ENCODE measurements at places on chromosomes 2 and 18.

DNA sequence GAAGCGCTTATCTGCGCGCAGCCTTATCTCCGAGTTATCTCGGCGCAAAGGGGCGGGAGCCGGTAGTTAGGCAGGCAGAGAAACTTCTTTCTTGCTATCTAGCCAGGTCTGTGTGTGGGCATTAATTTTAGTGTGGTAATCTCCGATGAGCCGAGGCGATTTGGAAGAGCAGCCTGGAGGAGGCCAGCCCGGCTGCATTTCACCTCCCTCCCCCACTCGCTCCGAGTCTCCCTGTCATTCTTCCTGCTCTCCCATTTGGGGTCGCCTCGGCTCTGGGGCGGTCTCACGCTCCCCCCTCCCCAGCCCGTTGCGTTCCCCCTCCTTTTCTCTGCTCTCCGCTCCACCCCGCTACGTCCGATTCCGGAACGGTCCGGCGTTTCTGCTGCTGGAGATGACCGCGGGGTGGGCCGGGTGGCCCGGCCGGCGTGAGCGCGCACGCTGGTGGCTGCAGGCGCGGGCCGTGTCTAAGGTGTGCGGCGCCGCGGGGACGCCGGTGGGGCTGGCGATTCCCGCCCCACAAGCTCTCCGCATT is 566 bp downstream of the GATA6 start:
- no peak for DNase-seq

DNA sequence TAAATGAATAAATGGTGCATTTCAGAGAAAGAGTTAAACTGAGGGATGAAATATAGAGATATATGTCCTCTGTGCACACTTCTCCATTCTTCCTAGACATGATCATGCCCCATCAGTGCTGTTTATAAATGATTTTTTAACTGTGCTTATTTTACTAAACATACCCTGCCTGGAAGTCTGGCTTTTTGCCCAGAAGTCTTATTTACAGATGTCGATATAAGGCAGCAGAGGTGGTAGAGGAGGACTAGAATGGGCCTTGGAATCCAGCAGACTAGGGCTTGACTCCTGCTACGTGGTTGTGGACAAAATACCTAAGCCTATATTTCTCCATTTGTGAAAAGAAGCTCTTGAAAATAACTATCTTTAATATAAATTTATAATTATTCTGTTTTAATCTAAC is 355.5 kb downstream of the RAD51AP2 start:
- peak; percentile 2 for DNase-seq

DNA sequence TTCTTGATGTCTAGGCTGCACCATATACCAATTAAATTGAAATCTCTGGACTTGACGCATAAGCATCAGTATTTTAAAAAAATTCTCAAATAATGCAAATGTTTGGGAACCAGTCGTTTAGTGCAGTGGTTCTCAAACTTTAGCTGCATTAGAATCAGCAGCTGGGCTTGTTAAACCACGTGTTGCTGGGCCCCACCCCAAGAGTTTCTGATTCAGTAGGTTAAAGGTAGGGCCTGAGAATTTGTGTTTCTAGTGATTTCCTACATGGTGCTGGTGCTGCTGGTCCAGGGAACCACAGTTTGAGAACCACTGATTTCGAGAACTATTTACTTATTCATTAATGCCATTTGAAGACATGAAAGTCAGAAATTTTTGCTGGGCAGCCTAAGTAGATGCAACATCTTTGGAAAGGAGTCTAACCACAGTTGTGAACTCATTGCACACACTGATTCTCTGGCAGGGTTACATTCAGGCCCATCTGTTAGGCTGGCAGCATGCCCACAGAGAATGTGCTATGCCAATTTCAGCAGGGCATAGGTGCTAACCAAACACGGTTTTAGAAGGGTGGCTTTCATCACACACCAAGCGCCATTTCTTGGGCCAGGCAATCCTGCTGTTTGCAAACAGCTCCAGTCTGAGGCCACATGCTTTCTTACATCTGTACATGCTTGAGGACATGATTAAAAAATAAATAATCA is 26.4 kb upstream of the ATP5MC3 start:
- DNase-seq, result no peak

DNA sequence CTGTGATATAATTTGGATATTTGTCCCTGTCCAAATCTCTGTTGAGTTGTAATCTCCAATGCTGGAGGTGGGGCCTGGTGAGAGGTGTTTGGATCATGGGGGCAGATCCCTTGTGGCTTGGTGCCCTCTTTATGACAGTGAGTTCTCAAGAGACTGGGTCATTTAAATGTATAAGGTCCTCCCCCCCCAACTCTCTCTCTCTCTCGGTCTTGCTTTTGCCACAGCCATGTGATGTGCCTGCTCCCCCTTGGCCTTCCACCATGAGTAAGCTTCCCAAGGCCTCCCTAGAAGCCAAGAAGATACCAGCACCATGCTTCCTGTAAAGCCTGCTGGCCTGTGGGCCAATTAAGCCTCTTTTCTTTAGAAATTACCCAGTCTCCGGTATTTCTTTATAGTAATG is 58.6 kb downstream of the FN1 start:
- no peak for DNase-seq

DNA sequence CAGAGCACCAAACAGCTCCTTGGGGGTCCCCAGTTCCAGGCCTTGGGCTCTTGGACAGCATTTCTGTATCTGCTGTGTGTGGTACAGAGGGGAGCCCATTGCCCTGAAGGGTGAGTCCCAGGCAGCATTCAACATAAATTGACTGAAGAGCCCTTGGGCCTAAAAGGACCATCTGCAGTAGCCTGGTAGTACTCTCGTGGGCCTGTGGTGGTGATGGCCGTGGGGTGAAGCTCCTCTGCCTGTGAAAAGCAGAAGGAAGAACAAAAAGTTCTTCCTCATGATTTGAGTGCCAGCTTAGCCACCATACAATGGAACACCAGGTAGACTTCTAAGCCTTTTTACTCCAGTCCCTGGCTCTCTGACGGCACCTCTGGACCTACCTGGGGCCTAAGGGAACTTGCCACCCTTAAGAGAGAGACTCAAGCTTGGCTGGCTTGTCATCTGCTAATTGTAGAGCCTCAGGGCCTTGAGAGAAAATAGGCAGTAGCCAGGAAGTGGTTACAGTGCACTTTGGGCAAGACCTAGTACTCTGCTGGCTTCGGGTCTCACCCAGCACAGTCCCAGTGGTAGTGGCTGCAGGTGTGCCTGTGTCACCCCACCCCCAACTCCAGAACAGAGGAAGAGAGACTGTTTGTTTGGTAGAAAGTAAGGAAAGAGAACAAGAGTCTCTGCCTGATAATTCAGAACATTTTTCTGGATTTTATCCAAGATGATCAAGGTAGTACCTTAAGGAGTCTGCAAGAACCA is 84.6 kb upstream of the CERS6 start:
- DNase-seq, result no peak

GRCh38 chr2:108701208-108701607 is 18.1 kb upstream of the RANBP2 start:
- DNase-seq, result peak; percentile 51

- no peak for DNase-seq
These were observed 2.2 kb downstream of the TWIST2 start for GRCh38 chr2:238850091-238850490.

- no peak for DNase-seq
These were observed 410.7 kb upstream of the TNP1 start for GRCh38 chr2:217270485-217271121.

DNA sequence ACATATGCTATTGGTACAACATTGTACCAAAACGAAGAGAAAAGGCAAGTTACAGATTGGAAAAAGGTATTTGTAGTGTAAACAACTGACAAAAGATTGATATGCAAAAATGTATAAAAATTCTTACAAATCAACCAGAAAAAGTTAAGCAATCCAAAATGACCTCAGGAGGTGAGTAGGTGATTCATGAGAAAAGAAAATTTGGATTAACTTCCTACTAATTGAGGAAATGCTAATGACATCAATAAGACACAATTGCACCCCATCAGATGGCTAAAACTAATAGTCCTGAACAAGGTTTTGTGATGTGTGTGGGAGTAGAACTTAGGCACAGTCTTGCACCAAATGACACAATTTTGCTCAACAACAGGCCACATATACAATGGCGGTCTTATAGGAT is 129.3 kb downstream of the COPS8 start:
- no peak for DNase-seq

- no peak for DNase-seq
These were observed 38.8 kb downstream of the NCAPH start for GRCh38 chr2:96374211-96374951.

DNA sequence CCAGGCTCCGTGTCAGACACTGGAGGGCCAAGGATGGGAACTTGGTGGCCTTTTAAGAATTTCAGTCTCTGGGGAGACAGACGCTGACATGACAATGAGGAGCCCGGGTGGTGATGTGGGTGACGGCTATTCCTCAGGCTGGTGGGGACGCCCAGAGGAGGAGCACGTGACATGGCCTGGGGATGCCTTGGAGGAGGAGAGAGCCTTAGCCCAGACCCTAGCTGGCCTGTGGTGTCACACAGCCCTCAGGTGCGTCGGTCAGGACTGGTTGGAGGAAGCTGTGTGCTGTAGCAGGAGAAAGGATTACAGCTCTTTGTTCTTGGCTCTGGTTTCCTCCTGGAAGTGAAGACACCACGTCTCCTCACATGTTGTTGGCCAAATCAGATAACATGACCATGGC is 40.0 kb upstream of the SCLY start:
- no peak for DNase-seq

GRCh38 chr2:205701509-205701908 is 19.2 kb downstream of the NRP2 start:
- peak; percentile 47 for DNase-seq

DNA sequence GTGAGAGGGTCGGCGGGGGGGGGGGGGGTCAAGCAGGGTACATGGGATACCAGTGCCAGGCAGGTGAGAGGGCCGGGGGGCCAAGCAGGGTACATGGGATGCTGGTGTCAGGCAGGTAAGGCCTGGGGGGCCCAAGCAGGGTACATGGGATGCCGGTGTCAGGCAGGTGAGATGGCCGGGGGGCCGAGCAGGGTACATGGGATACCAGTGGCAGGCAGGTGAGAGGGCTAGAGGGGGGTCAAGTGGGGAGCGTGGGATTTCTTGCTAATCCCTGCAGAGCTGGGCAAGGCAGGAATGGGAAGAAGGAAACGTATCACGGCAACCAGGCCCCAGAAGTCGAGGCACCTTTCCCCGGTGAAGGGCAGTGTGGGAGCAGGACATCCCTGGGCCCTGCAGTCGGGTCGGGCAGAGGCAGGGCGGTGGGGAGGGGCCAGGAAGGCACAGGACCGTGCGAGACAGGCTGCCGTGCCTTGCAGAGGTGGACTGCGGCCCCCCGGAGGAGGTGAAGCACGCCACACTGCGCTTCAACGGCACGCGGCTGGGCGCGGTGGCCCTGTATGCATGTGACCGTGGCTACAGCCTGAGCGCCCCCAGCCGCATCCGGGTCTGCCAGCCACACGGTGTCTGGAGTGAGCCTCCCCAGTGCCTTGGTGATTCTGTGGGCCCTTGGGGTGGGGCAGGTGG is 49.3 kb downstream of the MTERF4 start:
- no peak for DNase-seq

GRCh38 chr2:101038455-101039255 is 36.6 kb downstream of the RPL31 start:
- peak; percentile 26 for DNase-seq

- DNase-seq, result no peak
These were observed 66.3 kb upstream of the RPE start for GRCh38 chr2:209936106-209936666.

DNA sequence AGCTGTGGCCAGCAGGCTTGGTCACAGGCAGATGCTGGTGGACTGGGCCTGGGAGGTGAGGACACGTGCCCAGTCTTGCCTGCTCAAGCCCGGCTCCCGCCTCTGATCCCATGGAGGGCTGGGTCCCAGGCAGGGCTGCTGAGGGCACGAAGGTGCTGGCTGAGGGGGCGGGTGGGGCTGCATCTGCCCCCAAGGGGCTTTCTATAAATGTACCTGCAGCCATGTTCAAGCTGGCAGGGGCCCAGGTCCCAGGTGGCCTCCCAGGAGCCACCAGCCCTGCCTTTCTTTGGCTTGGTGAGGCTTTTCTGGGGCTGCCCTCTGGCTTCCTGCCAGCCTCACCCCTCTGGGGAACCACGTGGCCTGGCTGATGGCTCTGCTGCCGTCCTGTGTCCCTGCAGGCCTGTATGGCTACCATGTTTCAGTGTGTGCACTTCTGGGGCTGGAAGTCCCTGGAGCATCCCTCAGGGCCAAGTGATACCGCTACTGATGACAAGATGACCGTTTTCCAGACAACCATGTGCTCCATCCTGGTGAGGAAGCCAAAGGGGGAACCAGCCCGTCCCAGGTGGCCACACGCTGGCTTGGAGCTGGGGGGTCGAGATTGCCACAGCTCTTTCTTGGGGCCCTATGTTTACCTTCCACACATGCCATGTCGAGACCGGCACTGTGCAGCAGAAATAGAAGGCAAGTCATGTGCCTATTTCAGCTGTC is 23.2 kb downstream of the HJURP start:
- DNase-seq, result no peak

DNA sequence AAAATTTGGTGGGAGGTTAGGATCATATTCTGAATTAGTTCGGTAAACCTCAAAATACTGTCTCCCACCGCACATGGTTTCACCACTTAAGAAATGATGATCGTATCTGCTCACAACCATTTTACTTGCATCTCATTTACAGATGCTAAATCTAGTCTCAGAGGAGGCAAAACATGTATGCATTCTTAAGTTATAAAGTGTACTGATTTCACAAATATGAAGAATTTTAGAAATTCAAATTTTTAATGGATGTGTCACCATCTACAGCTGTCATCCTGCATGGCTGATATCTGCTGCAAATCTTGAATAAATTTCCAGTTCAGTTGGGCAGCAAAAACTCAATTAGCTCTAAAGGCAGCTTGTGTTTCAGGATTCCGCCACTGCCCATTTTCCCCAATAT is 243.3 kb upstream of the KCNJ3 start:
- no peak for DNase-seq

- peak; percentile 88 for DNase-seq
These were observed 100.9 kb downstream of the WDSUB1 start for GRCh38 chr2:159185401-159186130.

- peak; percentile 12 for DNase-seq
These were observed 203.9 kb upstream of the ALPP start for GRCh38 chr2:232174662-232175061.

- no peak for DNase-seq
These were observed 41.6 kb upstream of the TMEM177 start for GRCh38 chr2:119637371-119637770.

DNA sequence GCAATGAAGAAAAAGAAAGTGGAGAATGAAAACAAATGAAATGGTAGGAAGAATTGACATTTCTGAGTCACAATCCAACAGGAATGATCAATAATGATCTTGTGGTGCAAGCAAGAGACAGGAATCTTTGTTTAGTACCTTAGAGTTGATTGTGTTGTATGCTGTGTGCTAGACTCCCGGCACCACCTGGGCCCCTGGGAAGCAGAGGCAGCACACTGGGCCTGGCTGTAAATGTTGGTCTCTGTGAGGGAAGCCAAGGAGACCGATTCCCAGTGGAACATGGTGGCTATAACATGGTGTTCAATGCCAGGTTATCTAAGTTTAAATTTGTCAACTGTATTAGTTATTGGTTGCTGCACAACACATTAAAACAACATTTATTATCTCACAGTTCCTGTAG is 9.8 kb upstream of the CWC22 start:
- no peak for DNase-seq

- DNase-seq, result no peak
These were observed 1.3 kb downstream of the CEP68 start for GRCh38 chr2:65057391-65058052.

Data from mesenchymal stem cell (in vitro differentiated cells and primary cell).